ENCODE measurements at places on chromosomes 7 and 10.

DNA sequence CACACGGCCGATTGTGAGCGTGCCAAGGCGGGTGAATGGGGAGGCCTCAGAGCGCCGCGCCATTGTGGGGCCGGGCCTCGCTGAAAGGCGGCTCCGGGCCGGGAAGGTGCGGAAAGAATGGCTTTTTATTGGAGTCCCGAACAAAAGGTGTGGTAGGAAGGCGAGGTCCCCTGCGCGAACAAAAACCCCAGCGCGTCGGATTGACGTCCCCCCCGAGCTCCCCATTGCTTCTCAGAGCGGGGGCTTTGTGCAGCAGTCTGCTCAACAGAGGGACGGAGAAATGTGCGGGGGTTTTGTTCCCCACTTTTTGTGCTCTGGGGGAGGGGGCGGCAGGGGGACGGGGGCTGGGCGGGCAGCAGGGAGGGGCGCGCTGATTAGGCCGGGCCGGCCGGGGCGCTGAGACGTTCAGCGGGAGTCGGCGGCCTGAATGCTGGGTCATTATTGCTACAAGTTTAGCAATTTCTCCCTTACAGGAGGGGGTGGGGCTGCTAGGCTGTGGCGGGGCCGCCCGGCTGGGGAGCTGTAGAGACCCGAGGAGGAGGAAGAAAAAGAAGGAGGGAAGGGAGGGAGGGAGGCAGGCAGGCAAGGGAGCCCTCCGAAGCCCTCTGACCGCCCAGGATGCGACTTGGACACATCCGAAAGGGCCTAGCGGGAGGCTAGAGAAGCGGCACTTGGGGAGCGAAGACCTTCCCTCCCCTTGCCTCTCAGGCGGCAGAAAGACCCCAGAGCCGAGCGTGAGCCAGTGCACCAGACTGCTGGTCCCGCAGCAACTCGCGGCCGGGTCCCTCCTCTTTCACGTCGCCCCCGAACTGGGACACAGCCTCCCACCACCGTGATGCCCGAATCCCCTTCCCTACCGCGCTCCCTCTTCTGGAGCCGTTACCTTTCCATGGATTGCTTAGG is 4.6 kb downstream of the NKX2-3 start:
- DNase-seq, result no peak

GRCh38 chr7:117775801-117776200 is 97.4 kb downstream of the CTTNBP2 start:
- DNase-seq, result no peak

DNA sequence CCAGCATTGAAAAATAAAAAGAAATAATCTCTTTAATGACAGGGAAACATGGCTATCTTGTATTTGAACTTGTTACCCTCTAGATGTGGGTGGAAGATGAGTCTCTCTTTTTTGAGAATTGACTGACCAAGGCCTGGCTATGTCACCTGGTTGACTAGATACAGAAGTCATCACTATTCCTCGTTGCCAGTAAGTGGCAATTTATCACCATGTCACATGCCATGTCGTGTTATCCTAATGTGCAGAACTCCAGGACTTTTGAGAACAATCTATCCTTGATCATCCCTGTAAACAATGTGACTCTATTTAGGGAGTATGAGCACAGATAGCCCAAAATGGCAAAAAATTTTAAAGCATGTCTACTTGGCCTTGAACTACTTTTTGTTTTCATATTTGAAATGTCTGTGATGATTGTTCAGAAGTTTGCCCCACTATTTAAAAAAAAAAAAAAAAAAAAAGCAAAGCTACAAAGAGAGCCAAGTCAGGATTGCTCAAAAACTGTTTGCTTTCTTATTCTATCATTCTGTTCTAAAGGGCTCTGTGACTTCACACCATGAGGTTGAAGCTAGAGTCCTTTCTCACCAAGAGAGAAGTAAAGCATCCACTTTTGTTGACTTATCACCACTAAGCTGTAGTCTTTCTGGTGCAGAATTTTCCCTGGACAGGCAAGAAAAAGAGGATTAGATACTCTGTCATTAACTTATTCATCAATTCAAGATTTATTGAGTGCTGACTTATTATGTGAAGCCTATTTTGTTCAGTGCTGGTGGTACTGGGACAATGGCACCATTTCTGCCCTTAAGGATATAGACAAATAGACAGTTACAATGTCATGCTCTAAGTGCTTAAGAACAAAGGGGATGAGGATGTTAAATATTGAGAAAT is 10.4 kb upstream of the WIPF3 start:
- DNase-seq, result no peak

GRCh38 chr10:89207181-89207800 is at the start of gene CH25H:
TSS of gene CH25H (minus strand) at chr10:89207317. CDS start at chr10:89207292, 25 bp downstream.
- peak; percentile 43 for DNase-seq

DNA sequence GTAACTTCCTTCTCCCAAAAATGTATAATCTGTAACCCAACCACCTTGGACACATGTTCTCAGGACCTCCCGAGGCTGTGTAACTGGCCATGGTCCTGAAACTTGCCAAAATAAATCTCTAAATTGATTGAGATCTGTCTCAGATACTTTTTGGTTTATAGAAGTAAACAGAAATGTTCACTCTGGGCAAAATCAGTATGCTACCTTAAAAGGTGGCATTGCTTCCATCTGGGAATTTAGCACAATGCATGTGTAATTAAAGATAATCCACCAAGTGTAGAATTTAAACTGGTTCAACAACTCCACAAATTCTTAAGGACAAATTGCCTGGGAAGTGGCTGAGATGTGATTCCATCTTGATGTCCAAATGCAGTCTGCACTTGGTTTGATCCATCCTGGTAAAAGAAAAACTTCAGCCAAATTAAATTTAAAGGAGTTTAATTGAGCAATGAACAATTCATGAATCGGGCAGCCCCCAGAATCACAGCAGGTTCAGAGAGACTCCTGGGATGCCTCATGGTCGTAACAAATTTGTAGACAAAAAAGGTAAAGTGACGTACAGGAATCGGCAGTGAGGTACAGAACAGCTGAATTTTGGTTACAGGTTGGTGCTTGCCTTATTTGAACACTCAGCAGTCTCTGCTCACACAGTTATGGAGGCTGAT is 102.6 kb upstream of the PFKP start:
- no peak for DNase-seq
